ENCODE measurements at places on chromosomes 11 and 22.

DNA sequence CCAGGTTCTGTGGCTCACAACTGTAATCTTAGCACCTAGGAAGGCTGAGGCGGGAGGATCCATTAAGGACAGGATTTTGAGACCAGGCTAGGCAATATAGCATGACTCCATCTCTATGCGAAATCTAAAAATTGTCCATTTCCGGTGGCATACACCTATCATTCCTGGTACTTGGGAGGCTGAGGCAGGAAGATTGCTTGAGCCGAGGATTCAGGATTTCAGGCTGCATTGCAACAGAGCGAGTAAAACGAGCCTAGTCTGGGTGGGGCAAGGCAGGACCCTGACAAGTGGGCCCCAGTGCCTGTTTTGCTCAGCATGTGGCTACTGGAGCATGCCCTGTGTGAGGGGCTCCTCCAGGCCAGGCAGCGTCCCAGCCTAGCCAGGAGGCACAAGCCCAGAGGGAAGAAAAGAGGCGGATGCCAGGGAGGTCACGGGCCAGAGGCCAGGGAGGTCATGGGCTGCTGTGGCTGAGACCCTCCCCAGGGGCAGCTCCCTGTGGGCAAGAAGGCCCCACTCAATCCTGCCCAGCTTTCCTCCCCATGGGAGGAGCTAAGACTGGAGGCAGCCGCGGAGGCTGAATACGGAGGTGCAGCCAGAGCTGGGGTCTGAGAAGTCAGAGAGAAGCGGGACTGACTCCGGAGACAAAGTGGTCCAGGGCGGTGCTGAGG lies 8.4 kb downstream of the LRRC74B start:
- no peak overlapping the region for H3K27ac ChIP-seq
- H3K27me3 ChIP-seq, result no peaks in the 10 kb centered on the region
- peaks cover 6% of the 10 kb centered on the region for H3K4me1 ChIP-seq
- no peaks in the 10 kb centered on the region for H3K36me3 ChIP-seq
- no peak overlapping the region for H3K4me3 ChIP-seq

DNA sequence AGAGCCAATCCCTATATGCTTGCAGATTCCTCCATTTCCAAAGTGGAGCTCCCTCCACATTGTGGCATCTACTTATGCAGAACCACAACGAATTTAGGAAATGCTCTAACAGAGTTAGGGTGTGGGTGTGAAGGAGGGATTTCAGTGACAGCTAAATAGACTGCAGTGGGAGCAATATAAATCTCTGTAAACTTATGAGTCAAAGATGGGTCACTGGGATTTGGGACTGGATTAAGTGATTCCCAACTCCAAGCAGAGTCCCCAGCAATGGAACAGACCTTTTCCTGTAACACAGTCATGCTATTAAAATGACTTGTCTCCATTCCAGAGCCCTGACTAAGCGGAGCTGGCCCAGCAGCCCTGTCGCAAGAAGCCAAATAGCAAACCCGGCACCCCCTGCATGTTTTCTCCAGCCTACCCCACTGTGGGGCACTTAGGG lies 36.6 kb downstream of the RPL27A start:
- no peaks in the 10 kb centered on the region for H3K36me3 ChIP-seq
- H3K4me3 ChIP-seq, result no peak overlapping the region
- H3K27me3 ChIP-seq, result no peaks in the 10 kb centered on the region
- peak; percentile 88 for DNase-seq
- H3K4me1 ChIP-seq, result peaks cover 40% of the 10 kb centered on the region
- peak overlapping the region; percentile 57 for H3K27ac ChIP-seq

DNA sequence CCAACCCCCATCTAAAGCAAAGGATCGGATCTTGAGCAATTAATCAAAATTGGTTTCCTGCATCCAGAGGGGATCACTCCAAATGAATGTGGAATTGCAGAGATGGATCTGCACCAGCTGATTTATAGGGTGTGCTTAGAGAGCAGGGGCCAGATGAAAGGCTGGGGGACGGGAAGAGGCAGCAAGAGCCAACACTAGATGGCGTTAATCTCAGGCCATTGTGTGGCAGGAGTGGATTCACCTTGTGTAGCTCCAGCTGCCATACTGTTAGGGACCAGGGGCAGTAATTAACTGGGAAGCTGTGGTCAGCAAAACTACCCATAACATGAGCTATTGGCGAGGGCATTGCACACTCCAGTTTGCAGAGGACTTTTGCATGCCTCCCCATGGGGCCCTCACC lies 35.6 kb downstream of the SERPINH1 start:
- peaks cover 6% of the 10 kb centered on the region for H3K4me1 ChIP-seq

GRCh38 chr11:44347538-44347937 lies 37.6 kb upstream of the ALX4 start:
- no peak overlapping the region for H3K4me3 ChIP-seq
- H3K27me3 ChIP-seq, result no peaks in the 10 kb centered on the region
- H3K27ac ChIP-seq, result no peak overlapping the region
- DNase-seq, result no peak
- H3K36me3 ChIP-seq, result no peaks in the 10 kb centered on the region

- no peaks in the 10 kb centered on the region for H3K27me3 ChIP-seq
- no peaks in the 10 kb centered on the region for H3K36me3 ChIP-seq
- H3K4me3 ChIP-seq, result no peak overlapping the region
- DNase-seq, result peak; percentile 48
- H3K27ac ChIP-seq, result peak overlapping the region; percentile 39
These were observed 494.6 kb upstream of the FAT3 start for GRCh38 chr11:91730057-91730456.

GRCh38 chr22:45805413-45805812 lies 133.8 kb downstream of the ATXN10 start:
- no peaks in the 10 kb centered on the region for H3K36me3 ChIP-seq
- H3K4me3 ChIP-seq, result no peak overlapping the region
- H3K27ac ChIP-seq, result no peak overlapping the region
- no peaks in the 10 kb centered on the region for H3K4me1 ChIP-seq
- no peak for DNase-seq

DNA sequence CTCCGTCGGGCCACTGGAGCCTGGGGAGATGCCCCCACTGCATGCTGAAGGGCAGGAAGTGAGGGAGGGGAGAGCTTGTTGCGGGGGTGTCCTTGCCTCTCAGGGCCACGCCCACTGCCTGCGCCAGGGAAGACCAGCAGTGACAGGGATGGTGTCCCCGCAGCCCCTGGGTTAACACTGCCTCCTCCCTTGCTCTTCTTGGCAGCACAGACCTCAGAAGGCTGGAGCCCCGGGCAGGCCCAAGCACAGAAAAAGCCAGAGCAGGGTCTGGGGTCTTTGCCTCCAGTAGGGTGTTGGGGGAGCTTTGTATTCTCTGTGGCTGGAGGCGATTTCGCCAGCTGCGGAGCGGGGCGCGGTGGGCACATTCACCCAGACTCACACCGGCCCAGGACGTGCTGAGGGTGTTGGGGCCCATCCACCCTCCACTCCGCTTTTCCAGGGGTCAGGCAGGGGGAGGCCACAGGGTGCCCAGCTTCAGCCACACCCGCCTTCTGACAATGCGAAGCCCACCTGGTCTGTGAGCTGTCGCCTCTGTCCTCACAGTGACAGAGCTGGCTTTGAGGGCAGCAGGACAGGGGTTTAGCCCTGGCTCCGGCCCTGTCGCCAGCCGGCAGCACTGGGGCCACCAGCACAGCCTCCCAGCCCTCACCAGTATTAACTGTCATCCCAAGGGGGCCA lies 83.7 kb downstream of the CDKN1C start:
- no peaks in the 10 kb centered on the region for H3K27me3 ChIP-seq
- H3K36me3 ChIP-seq, result no peaks in the 10 kb centered on the region
- H3K4me3 ChIP-seq, result no peak overlapping the region

DNA sequence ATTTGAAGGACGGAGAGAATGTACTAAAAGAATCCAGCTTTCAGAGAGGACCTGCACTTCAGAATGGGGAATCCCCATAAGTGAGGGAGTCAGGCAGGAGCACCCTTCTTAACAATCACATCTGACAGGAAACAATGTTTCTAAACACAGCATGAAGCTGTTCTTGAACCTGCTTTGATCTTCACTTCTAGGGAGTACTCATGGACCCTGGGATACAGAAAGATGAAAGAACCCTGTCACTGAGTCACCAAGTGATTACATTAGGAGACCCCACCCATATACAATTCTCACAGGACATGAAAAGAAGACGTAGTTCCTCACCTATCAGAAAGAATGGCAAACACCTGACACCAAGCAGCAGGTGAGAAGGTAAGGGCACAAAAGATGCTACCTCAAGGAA lies 296.9 kb upstream of the ZC3H12C start:
- no peaks in the 10 kb centered on the region for H3K27me3 ChIP-seq
- no peaks in the 10 kb centered on the region for H3K4me1 ChIP-seq
- no peak overlapping the region for H3K27ac ChIP-seq
- no peak for DNase-seq
- H3K4me3 ChIP-seq, result no peak overlapping the region
- H3K36me3 ChIP-seq, result no peaks in the 10 kb centered on the region

DNA sequence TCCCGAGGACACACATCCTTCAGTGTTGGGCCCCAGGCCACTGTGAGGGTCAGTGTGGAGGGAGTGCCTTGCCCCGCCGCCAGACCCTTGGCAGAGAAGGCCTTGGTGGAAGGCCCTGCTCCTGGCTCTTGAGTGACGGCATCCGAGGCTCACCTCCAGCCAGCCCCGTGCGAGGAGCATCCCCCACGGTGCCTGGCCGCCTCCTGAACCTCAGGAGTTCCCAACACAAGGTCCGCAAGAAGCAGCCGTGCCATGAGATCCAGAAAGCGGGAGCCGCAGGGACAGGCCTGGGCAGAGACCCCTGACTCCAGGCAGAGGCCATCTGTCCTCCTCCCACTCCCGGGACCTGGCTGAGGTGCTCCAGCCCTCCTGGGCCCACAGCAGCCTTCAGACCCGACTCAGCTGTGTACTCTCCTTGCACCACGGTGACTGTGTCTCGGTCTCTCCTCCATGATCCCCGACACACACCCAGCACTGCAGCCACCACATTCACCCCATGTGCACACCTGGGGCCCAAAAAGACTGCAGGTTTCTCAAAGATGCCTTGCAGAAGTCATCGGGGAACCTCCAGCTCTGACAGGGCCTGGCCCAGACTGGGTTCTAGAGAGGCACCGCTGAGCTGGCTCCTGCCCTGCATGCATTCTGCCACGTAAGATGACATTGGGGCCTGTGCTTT lies 870.2 kb downstream of the BRD1 start:
- no peak for DNase-seq
- no peak overlapping the region for H3K27ac ChIP-seq
- H3K4me1 ChIP-seq, result peaks cover 2% of the 10 kb centered on the region
- no peaks in the 10 kb centered on the region for H3K36me3 ChIP-seq
- no peak overlapping the region for H3K4me3 ChIP-seq

GRCh38 chr11:65903068-65903481 lies 2.9 kb upstream of the FOSL1 start:
- H3K27me3 ChIP-seq, result peaks cover 7% of the 10 kb centered on the region
- no peak overlapping the region for H3K4me3 ChIP-seq
- peak; percentile 96 for DNase-seq

GRCh38 chr11:57798905-57799559 lies 37.4 kb downstream of the CTNND1 start:
- no peak overlapping the region for H3K4me3 ChIP-seq
- no peak overlapping the region for H3K27ac ChIP-seq
- no peaks in the 10 kb centered on the region for H3K27me3 ChIP-seq
- DNase-seq, result peak; percentile 46

- no peak overlapping the region for H3K27ac ChIP-seq
- H3K4me1 ChIP-seq, result no peaks in the 10 kb centered on the region
- no peak overlapping the region for H3K4me3 ChIP-seq
- H3K27me3 ChIP-seq, result no peaks in the 10 kb centered on the region
- DNase-seq, result no peak
- no peaks in the 10 kb centered on the region for H3K36me3 ChIP-seq
These were observed 11.5 kb upstream of the SPI1 start for GRCh38 chr11:47389577-47390421.

DNA sequence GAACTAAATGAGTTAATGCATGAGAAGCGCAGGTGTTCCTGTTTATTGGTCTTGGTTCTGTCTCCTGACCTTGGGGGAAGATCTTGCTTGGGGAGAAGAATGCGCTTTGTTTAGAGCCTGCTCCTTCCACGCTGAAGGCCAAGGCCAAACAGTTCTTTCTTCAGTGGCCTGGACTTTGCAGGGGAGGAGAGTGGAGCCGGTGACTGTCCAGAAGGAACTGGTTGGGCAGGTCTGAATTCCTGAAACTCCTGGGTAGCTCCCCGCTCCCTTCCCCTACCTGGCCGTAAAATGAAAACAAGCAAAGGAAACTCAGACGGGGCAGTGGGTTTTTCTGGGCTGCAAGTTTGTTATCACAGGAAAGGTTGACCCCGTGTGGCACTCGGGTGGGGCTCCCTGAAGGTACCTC lies 3.6 kb downstream of the ARHGAP8 start:
- peak; percentile 79 for DNase-seq
- peaks cover 11% of the 10 kb centered on the region for H3K4me1 ChIP-seq
- H3K27me3 ChIP-seq, result no peaks in the 10 kb centered on the region
- H3K36me3 ChIP-seq, result no peaks in the 10 kb centered on the region
- no peak overlapping the region for H3K4me3 ChIP-seq

GRCh38 chr11:27945348-27945747 lies 162.6 kb downstream of the KIF18A start:
- no peak overlapping the region for H3K4me3 ChIP-seq
- no peaks in the 10 kb centered on the region for H3K27me3 ChIP-seq
- H3K27ac ChIP-seq, result no peak overlapping the region
- no peaks in the 10 kb centered on the region for H3K4me1 ChIP-seq
- H3K36me3 ChIP-seq, result no peaks in the 10 kb centered on the region
- no peak for DNase-seq

DNA sequence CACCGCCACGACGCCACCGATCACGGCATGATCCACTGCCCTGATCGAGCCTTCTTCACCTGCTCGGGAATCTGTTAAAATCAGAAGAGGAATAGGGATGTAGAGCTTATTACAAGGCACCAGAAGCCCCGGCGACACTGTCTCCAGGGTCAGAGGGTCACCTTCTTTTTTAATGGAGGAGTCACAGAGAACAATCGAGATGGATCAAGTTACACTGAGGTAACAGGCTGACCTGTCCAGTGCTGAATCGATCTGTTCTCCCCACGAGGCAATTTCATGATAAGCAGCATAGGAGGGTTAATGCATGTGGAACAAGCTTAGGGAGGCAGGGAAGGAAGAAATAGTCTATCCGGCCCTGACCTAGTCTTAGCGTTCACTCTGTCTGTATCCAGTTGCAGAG lies 325.5 kb downstream of the CADM1 start:
- H3K27me3 ChIP-seq, result no peaks in the 10 kb centered on the region
- no peak overlapping the region for H3K27ac ChIP-seq
- no peaks in the 10 kb centered on the region for H3K36me3 ChIP-seq
- no peak overlapping the region for H3K4me3 ChIP-seq

GRCh38 chr22:36228944-36229343 lies 10.4 kb downstream of the APOL2 start:
- peak; percentile 39 for DNase-seq
- no peaks in the 10 kb centered on the region for H3K36me3 ChIP-seq
- H3K4me1 ChIP-seq, result peaks cover 4% of the 10 kb centered on the region
- H3K27ac ChIP-seq, result no peak overlapping the region
- no peaks in the 10 kb centered on the region for H3K27me3 ChIP-seq
- H3K4me3 ChIP-seq, result no peak overlapping the region

GRCh38 chr11:74948546-74948897 lies 369 bp downstream of the XRRA1 start:
- H3K4me3 ChIP-seq, result peak overlapping the region; percentile 88
- peaks cover 2% of the 10 kb centered on the region for H3K4me1 ChIP-seq
- DNase-seq, result no peak
- no peaks in the 10 kb centered on the region for H3K36me3 ChIP-seq

GRCh38 chr11:10275714-10276113 lies 18.3 kb downstream of the SBF2 start:
- no peaks in the 10 kb centered on the region for H3K4me1 ChIP-seq
- H3K36me3 ChIP-seq, result no peaks in the 10 kb centered on the region
- no peak overlapping the region for H3K4me3 ChIP-seq
- no peak overlapping the region for H3K27ac ChIP-seq
- DNase-seq, result no peak

GRCh38 chr11:64741375-64742086 lies 2.4 kb downstream of the RASGRP2 start:
- H3K4me1 ChIP-seq, result no peaks in the 10 kb centered on the region
- H3K4me3 ChIP-seq, result no peak overlapping the region
- H3K27me3 ChIP-seq, result peaks cover 21% of the 10 kb centered on the region
- no peak overlapping the region for H3K27ac ChIP-seq
- H3K36me3 ChIP-seq, result no peaks in the 10 kb centered on the region
